ENCODE measurements at places on chromosomes 7 and 10.

DNA sequence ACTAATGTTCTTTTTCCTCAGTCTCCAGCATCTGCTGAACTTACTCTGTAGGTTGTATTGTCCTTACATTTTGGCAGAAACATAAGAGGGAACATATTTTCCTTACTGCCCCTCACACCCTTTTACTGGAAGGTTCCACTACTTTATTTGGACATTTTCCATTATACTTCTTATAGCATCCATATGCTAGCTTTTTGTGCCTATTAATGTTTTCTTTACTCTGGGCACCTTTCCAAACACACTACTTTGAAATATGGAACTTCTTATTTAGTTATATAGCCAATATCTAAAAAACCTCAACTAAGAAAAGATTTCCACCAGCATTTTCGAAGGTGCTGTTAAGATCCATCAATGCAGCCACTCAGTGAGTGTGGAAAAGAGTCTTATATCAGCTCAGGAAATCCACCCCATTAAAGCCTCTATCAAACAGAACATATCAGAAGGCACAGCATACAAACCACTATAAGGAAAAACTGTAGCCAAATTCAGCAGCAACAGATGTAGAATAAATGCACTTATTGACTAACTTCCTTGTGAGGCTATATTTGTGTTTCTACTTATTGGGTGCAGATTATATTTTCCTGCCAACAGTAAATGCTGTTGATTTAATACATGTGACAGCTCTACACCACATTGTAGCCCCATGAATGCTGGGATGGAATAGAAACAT, 272.5 kb upstream of the SEMA3E start:
- DNase-seq, result no peak

DNA sequence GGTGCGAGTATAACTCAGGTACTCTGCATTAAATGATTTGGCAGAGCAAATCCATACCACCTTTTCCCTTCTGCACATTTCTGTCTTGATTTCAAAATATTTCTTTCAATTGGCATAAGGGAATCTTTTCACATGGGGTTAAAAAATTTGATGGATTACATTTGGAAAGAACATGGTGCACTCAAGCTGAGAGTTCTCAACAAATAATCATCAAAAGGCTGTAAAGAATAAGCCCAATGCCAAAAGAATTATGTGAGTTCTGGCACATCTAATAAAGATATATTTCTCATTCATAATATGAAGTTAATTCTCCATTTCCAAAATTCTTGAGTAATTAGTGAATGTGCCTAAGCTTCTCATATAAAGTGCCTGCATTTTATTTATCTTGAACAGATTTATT, 223.1 kb downstream of the GPR37 start:
- DNase-seq, result no peak

GRCh38 chr10:103982639-103983038, 15.7 kb downstream of the SLK start:
- no peak for DNase-seq

DNA sequence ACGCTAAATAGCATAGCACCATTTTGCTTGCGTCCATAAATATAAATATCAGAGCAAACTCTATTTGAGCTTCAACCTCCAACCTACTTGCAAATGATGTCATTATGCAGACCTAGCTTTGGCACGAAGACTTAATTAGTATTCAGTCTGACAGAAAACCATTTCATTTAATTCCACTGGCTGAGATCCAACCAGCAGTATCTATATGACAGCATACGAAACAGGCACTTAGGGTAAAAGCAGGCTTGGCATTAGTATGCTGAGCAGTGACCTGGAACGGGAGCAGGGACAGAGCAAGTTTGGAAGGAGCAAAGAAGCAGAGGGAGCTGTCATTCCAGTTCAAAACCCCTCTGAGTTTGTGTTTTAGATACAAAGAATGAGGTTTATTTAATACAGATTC, 312.5 kb upstream of the CHRM2 start:
- no peak for DNase-seq

GRCh38 chr7:17855202-17855601, 85.1 kb downstream of the SNX13 start:
- no peak for DNase-seq

- no peak for DNase-seq
Observed at GRCh38 chr7:127665922-127666321, 13.9 kb downstream of the SND1 start.

DNA sequence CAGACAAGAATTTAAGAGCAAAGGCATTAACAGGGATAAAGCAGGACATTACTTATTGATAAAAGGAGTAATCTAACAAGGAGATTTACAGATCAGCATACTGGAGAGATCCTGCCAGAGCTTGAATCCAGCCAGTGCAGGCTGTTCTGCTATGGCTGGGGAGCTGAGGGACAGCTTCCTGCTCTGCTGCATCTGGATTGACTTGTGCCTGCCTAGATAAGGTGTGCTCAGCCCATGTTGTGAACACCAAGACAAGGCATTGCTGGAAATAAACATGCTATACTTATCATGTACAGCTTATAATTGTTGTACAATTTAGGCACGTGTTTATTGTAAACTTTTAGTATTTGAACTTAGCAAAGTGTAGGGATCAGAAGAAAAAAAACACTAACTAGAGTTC, 71.7 kb downstream of the HIF1AN start:
- DNase-seq, result no peak

DNA sequence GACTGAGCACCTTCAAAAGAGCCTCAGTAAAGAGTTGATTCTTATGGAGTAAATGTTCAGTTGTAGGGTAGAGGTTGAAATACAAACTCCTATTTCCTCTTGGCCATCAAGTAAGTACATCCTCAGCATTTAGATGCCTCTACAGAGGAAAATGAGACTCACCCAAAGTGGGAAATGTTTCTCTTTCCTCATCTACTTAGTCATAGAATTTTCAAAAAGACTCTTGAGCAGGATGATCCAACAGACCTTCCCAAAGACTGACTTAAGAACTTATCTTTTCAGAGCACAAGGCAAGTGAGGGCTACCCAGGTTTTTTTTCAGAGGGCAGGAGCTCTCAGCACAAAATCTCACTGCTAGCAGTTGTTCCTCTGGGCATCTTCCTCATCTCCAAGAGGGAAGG, 449.1 kb downstream of the KCNMA1 start:
- no peak for DNase-seq

GRCh38 chr10:78461333-78461732, 427.7 kb downstream of the RPS24 start:
- no peak for DNase-seq

- no peak for DNase-seq
Observed at GRCh38 chr10:79266084-79266483, 81.2 kb upstream of the PPIF start.

- no peak for DNase-seq
Observed at GRCh38 chr10:48792687-48793096, 108.0 kb downstream of the WDFY4 start.

DNA sequence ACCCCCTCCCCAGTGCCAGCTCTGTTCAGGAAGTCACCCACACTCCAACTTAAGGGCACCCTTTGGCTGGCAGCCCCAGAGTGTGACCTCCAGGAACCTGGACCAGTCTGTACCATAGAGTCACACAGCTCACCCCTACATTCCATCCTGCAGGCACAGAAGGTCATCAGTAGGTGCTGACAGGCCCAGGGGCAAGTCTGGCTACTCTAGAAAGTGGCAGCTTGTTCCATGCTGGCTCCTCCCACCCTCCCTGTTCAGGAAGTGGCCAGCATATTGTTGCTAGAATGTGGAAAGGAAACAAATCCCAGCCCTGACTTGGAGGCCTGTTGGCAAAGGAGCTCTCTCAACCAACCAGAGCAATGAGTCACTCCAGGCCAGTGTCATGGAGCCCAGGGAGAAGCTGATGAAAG, 3.2 kb upstream of the NCOA4 start:
- DNase-seq, result peak; percentile 28

DNA sequence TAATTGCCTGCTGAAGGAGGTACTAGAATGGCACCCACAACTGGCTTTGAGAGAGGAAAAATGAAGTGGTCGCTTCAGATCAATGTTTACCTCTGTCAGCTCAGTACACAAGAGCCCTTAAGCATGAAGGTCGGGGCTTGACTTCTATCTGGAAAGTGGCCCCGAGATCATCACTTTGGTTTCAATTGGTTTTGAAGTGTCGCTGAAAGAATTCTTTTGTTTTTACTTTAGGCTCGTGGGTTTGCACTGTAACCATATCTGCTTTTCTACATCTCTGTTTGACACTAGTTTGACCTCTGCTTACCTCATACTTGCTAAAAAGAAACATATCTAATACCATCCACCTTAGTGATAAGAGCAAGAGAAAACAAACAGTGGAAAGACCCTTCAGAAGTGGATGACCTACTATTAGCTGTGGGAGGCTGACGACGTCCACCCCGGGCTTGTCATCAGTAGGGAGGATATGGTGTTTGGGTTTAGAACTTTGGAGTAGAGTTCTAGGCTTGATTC, 361.8 kb downstream of the GATA3 start:
- DNase-seq, result no peak

- DNase-seq, result no peak
Observed at GRCh38 chr10:34091635-34092195, 723.4 kb downstream of the PARD3 start.

DNA sequence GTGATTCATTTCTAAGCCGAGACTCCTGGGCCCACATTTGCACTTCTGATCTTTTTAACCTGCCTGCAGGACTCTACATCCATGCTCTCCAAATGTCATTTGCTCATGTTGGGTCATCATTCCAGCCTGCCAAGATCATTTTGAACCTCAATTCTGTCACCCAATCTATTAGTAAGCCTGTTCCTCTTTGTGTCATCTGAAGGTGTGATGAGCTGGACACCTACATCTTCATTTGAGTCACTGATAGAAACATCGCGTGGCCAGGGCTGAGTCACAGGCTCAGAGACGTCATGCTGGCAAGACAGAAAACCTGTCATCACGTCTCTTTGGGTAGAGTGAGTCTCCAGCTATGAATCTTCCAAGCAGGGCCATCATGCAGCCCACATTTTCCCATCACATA, 65.3 kb upstream of the SLF2 start:
- no peak for DNase-seq

- DNase-seq, result no peak
Observed at GRCh38 chr10:34444223-34445183, 370.6 kb downstream of the PARD3 start.

GRCh38 chr10:125169279-125169678, 8.9 kb upstream of the CTBP2 start:
- DNase-seq, result no peak

DNA sequence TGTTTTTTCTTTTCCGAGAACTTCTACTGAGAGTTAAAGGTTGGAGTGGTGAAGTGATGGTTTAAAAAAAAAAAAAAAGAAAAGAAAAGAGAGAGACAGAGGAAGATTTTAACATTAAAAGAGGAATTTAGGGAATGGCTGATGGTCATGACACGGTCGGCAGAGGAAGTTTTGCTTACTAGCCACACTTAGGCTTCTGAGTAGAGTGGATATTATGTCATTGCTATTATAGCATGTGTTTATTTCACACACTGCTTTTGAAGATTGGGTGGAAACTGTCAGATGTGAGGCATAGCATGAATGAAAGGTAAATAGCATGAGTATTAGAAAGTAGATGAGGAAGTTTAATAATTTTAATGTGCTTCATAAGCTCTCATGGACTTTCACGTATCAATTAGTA, 2.5 kb downstream of the KAT6B start:
- no peak for DNase-seq

GRCh38 chr7:28685644-28686417, 272.3 kb downstream of the TRIL start:
- DNase-seq, result peak; percentile 94

DNA sequence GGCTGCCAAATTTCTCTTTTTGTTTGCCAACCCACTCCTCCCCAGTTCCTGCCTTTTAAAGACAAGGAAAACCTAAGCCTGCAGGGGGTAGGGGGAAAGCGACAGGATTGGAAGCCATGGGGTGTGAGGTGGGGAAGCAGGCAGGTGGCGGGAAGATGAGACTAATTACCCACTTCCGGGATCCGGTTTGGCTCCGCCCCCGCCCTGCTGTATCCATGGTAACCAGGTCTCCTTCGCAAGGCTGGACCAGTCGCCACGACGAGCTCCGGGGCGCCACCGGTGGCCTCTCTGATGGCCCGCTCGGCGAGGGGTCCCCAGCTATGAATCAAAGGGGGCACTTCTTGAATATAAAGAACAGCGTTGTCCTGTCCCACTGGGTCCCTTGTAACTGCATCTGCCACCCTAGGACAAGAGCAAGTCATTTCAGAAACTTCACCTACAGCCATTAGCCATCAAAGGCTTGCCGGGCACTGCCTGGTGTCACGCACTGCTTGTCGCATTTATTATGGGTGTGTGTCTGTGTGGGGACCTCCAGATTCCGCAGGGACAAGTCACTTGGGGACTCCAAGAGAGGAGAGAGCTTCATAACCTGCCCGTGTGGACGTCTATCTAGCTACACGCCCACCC, 55.4 kb upstream of the LMTK2 start:
- DNase-seq, result no peak

GRCh38 chr7:3138997-3139396, 95.3 kb upstream of the CARD11 start:
- no peak for DNase-seq

- no peak for DNase-seq
Observed at GRCh38 chr7:30320392-30320791, 36.0 kb downstream of the ZNRF2 start.

DNA sequence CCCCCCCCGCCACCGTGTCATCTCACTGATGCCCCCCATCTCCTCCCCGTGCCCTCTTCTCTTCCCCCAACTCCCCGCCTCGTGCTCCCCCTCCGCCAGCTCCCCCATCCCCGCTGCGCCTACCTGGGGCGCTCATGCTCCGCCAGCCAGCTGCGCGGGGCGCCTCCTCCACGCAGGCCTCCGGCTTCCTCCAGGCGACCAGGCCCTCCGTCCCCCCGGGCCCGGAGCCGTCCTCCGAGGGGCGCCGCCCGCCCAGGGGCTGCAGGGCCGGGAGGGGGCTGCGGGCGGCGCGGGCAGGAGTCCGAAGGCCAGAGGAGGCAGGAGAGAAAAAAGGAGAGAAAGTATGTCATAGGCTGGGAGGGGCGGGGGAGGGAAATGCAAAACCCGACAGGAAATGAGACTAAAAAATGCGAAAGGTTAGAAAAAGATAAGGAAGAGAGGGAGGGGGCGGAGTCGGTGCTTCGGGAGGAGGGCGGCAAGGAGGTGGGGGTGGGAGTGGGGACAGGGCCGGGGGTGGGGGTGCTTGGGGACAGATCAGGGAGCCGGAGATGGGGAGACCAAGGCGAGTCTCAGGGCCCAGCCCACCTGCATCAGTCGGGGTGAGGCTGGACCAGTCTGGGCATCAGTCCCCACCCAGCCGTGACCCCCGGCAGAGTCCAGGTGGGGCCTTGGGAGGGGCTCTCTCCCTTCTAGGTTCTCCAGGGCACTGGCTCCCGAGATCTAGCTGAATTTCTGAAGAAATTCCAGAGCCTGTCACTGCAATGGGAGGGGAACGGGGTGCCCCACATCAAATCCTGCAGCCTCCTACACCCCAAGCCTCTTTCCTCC, at the start of gene CARD11:
TSS of gene CARD11 (minus strand) at position 324 of the 828 bp plus-strand sequence. CDS start 85,361 bp downstream, outside the sequence.
- DNase-seq, result no peak
